ENCODE measurements at places on chromosomes 2 and 18. TPM values are rescaled to one million over a fixed set of nuclear protein-coding genes. Genes with fewer than 3 reads are reported as not detected.

DNA sequence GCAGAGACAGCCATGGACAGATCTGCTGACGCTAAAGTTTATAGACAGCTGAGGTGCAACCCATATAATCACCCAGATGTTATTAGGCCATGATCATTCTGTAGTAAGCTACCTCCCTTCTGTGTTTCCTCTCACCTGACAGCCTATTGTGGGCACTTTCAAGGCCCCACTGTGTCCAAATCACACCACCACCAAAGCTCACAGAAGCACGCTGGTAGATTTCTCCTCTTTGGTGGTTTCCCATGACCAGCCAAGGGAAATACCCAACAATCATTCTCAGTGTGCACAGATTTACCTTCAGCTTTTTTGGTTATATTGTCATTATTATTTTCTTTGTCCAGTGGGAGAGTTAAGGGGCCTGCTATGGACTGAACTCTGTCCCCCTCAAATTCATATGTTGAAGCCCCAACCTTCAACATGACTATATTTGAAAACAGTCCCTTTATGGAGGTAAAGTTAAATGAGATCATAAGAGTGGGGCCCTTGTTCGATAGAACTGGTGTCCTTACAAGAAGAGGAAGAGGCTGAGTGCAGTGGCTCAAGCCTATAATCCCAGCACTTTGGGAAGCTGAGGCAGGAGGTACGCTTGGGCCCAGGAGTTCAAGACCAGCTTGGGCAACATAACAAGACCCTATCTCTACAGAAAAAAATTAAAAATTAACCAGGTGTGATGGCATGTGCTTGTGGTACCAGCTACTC, 74.0 kb upstream of the MSH6 start:
- no peak overlapping the region for H3K4me3 ChIP-seq
- no peak for DNase-seq
- no peaks in the 10 kb centered on the region for H3K36me3 ChIP-seq
- H3K27me3 ChIP-seq, result no peaks in the 10 kb centered on the region
- no peak overlapping the region for H3K27ac ChIP-seq
- H3K4me1 ChIP-seq, result no peaks in the 10 kb centered on the region

DNA sequence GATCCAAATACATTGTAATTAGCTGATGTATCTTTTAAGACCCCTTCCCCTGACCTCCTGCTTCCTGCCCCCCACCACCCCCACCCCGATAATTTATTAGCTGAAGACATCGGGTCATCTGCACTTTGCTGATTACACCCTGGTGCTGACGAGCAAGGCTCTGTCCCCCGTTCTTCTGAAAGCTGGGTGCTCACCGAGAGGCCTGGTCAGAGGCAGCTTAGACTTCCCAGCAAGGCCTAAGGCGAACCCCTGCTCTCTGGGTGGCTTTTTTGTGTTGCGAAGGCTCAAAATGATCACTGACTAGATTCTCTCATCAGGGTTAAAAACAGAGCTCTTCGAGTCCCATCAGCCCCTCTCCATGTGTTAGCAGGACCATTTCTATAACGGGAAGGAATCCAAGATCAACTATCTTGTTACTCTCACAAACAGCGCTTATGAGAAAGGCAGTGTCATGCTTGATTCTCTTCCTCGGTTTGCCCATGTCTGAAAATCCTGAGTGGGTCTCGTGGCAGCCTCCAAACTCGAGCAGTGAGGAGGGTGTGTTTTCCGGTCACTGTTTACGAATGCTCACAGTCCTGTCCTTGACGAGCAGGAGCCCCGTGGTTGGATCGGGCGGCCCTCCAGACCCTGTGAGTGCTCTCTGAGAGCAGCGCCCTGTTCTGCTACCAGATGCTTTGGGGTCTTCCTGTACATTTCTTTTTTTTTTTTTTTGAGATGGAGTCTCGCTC, 201.6 kb downstream of the HDAC4 start:
- no peak overlapping the region for H3K4me3 ChIP-seq
- no peaks in the 10 kb centered on the region for H3K27me3 ChIP-seq
- peaks cover 19% of the 10 kb centered on the region for H3K36me3 ChIP-seq
- peak; percentile 56 for DNase-seq
- peak overlapping the region; percentile 78 for H3K27ac ChIP-seq

DNA sequence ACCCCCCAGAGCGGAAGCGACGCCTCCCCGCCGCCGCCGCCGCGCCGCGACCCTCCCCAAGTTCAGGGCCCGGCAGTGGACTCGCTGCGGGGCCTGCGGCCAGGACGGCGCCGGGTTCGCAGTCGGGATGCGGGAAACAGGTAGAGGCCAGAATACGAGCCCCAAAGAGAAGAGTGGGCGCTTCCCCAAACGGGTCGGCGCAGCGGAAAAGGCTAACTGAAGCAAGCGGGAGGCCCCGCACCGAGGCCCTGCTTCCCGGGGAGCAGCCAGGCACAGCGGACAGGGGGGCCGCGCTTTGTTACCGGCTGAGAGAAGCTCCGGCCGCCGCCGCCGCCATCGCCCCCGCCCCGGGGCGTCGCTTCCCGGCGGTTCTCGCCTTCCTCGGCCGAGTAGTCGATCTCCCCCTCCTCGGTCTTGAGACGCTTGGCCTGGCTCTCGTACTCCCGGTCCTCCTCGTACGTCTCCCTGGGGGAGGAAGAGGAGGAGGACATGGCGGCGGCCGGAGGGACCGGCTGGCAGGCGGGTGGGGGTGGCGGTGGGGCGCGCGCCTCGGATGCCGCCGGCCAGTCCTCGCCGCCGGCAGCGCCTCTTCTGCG, 494 bp downstream of the HNRNPLL start:
- peak overlapping the region; percentile 87 for H3K4me3 ChIP-seq
- no peaks in the 10 kb centered on the region for H3K27me3 ChIP-seq
- H3K4me1 ChIP-seq, result peaks cover 54% of the 10 kb centered on the region
- DNase-seq, result peak; percentile 88
- no peaks in the 10 kb centered on the region for H3K36me3 ChIP-seq
- peak overlapping the region; percentile 94 for H3K27ac ChIP-seq

GRCh38 chr18:63545000-63545399, 2.8 kb downstream of the SERPINB12 start:
- peaks cover 8% of the 10 kb centered on the region for H3K4me1 ChIP-seq
- no peak for DNase-seq
- H3K4me3 ChIP-seq, result no peak overlapping the region
- H3K27me3 ChIP-seq, result no peaks in the 10 kb centered on the region

DNA sequence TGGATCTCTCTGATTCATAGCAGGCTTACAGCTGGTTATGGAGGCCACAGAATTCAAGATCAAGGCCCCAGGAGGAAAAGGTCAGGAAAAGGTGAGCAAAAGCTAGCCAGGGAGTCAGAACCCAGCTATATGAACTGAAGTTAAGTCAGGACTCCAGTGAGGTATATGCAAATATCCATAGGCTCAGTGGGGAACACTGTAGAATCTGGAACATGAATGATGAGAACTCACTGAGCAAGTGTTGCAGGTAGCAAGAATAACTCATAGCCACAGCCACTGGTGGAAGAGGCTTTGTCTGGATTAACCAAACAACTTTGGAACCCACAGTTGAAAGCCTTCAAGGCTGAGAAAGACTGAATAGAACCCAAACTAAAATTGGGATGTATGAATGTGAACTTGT, 24.7 kb downstream of the COBLL1 start:
- peaks cover 7% of the 10 kb centered on the region for H3K4me1 ChIP-seq
- no peaks in the 10 kb centered on the region for H3K36me3 ChIP-seq
- DNase-seq, result no peak
- H3K4me3 ChIP-seq, result no peak overlapping the region
- H3K27ac ChIP-seq, result no peak overlapping the region
- no peaks in the 10 kb centered on the region for H3K27me3 ChIP-seq

DNA sequence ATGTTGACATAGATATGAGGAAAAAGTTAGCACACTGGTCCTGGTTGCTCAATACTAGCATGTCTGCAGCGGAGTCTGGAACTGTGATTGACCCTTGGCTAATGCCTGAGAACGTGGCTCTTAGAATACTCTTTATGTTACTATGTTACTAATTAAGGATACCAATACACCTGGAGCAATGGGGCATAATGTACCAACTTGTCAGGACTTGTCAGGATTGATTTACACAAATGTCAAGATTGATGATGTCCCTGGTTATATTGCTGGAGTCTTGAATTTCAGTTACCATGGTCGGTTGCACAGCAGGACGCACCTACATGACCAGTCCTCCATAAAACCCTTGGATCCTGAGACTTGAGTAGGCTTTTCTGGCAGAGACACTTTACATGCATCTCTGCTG, 810.9 kb downstream of the CPS1 start:
- H3K27me3 ChIP-seq, result no peaks in the 10 kb centered on the region
- no peak overlapping the region for H3K27ac ChIP-seq

DNA sequence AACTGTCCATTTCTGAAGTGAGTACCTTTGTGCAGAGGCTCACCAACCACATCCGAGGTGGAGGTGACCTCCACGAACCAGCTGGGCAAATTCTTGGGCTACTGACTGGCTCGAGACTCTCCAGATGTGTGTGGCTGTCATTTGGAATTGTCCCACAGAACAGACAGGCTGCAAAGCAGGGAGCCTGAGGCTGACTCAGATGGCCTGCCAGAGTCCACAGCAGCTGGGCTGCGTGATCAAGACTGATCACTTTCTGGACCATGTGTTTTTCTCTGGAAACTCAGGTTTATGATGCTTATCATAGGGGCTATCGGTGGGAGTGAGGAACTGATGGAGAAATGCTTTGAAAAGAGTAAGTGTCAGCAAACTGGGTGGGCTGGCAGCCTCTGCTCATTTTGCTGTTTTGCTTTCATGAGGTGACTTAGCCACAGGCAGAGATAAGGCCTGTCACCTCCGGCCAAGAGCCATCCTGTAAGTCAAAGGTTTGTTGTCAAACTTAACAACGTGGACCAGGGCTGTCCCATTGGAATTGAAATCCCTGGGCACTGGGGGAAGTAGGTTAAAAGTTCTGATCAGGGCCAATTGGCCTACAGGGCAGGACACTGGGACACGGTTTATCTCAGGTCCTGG, 120.4 kb downstream of the LIPG start:
- H3K27me3 ChIP-seq, result no peaks in the 10 kb centered on the region
- H3K4me1 ChIP-seq, result no peaks in the 10 kb centered on the region
- DNase-seq, result no peak
- no peaks in the 10 kb centered on the region for H3K36me3 ChIP-seq

- H3K36me3 ChIP-seq, result no peaks in the 10 kb centered on the region
- H3K4me3 ChIP-seq, result no peak overlapping the region
- no peaks in the 10 kb centered on the region for H3K4me1 ChIP-seq
- no peak overlapping the region for H3K27ac ChIP-seq
These were observed 59.0 kb upstream of the DNMT3A start for GRCh38 chr2:25400576-25401216.

DNA sequence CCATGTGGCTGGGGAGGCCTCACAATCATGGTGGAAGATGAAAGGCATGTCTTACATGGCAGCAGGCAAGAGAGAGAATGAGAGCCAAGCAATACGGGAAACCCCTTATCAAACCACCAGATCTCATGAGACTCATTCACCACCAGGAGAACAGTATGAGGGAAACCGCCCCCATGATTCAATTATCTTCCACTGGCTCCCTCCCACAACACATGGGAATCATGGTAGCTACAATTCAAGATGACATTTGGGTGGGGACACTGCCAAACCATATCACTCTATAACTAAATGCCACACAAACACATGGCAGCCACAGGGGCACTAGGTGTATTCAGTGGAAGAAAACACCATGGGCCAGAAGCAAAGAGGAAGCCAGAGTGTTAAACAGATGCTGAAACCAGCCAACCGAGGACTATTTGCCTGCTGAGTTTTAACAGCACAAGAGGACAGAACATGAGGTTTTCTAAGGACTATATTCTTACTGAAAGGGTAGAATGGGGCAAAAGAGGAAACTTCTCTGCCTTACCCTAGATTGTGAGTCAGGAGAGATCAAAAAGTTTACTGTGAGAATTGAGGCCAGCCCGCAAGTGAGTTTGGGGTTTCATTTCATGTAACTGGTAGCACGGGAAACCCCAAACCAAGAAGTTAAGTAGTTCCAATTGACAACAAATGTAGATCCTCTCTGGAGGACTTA, 49.2 kb downstream of the SIGLEC15 start:
- H3K36me3 ChIP-seq, result peaks cover 77% of the 10 kb centered on the region
- no peaks in the 10 kb centered on the region for H3K4me1 ChIP-seq
- no peak for DNase-seq
- H3K27ac ChIP-seq, result no peak overlapping the region
- no peak overlapping the region for H3K4me3 ChIP-seq

DNA sequence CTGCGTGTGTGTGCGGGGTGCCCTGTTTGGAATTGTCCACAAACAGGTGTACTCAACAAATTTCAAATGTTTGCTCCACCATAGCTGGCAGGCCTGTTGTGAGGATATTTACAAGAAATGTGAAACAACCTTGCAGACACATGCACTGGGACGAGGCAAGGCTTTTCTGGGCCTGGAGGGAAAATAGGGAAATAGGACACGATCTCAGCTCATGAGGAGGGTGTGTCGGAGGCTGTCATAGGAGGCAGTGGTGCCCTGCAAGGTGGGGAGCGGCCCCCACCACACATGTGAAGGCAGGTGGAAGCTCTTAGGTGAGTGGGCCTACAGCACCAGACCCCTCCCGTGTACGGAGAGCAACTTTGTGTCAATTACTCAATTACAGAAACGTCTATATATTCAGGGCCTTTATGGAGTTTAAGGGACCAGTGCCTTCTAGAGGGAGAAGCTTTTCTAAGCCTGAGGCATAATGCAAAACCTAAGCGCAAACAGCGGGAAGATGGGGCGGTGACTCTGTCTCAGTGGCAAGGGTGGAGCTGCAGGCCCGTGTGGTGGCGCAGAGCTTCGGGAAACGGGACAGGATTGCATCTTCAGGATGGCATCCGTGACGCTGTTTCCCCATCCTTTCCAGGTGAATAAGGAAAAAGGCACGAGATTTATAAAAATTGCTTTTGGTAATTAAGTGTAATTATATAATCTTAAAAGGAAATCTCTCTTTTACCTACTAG, 48.0 kb downstream of the RNF144A start:
- no peaks in the 10 kb centered on the region for H3K27me3 ChIP-seq
- DNase-seq, result no peak

- H3K27me3 ChIP-seq, result no peaks in the 10 kb centered on the region
- peaks cover 26% of the 10 kb centered on the region for H3K4me1 ChIP-seq
- no peak overlapping the region for H3K27ac ChIP-seq
- no peaks in the 10 kb centered on the region for H3K36me3 ChIP-seq
These were observed 67.3 kb upstream of the RMDN2 start for GRCh38 chr2:37857575-37858399.

DNA sequence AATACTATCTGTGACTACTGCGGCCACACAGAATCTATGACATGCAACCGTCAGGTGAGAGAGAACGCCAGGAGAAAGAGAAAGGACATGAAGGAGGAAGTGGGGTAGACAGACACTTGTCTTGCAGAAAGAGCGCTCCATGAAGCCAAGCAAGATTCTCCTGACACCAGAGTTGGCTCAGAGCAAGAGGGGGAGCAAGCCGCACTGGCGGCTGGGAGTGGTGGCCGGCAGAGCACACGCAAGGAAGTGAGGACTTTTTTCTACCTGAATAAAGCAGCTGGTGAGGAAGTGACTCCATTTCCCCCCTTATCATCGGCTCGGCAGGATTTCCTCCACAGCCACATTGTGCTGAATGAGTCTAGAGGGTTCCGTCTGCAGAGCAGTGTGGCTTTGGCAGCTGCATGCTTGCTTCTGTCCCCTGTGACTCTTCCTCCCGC, 181.6 kb downstream of the BCL2 start:
- H3K27me3 ChIP-seq, result no peaks in the 10 kb centered on the region
- no peak for DNase-seq
- H3K4me3 ChIP-seq, result peak overlapping the region; percentile 37
- H3K27ac ChIP-seq, result peak overlapping the region; percentile 24
- H3K36me3 ChIP-seq, result no peaks in the 10 kb centered on the region

C18orf63 gene
- total RNA-seq, result not detected

TRIM54 gene
- total RNA-seq, result not detected

Data from suprapubic skin (tissue), 4 donors.